ENCODE measurements at places on chromosomes 6 and 20.

DNA sequence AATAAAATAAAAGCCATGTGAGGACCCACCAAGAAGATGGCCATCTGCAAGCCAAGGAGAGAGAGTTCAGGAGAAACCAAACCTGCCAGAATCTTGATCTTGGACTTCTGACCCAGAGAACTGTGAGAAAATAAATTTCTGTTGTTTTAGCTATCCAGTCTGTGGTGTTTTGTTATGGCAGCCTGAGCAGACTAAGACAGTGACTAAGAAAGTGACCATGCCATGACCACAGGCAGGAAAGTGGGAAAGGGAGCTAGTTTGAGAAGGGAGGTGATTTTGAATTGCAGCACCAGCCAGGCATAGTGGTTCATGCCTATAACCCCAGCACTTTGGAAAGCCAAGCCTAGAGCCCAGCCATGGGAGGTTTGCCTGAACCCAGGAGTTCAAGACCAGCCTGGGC, 21.9 kb upstream of the C6orf62 start:
- no peak for DNase-seq

- no peak for DNase-seq
These were observed 12.1 kb upstream of the WTAP start for GRCh38 chr6:159715166-159715565.

DNA sequence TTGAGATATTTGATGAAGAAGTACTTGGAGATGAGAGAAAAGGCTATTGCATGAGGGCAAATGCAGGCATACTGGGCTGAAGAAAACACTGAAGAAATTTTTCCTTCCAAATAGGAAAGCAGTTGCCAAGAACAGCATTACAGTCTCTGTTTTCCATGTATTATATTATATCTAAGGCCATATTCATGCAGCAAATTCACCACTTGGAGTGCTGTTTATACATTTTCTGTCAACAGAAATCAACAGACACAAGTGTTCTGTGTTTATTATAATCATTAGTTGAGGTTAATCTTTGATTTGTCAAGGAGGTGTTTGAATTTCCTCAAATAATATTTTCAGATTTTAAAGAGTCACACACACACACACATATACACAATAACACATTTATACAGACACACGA, 268.8 kb upstream of the PLCB4 start:
- no peak for DNase-seq

- DNase-seq = no peak
These were observed 98.2 kb upstream of the NFATC2 start for GRCh38 chr20:51640743-51641142.

DNA sequence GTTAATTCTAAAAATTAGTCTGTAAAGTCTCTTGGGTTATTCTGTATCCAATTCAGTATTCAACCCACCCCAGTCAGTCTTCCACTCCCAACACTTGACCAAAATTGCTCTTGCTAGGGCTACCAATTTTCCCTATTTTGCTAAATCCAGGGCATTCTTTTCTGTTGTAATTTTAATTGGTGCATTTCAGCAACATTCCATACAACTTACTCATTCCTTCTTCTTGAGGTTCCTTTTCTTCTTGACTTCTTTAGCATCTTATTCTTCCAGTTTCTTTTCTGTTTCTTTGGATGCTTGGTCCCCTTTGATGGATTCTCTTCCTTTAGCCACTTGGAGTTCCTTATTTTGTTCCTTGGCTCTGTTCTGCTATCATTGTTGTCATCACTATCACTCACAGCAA, 11.2 kb upstream of the GRM1 start:
- DNase-seq = no peak

DNA sequence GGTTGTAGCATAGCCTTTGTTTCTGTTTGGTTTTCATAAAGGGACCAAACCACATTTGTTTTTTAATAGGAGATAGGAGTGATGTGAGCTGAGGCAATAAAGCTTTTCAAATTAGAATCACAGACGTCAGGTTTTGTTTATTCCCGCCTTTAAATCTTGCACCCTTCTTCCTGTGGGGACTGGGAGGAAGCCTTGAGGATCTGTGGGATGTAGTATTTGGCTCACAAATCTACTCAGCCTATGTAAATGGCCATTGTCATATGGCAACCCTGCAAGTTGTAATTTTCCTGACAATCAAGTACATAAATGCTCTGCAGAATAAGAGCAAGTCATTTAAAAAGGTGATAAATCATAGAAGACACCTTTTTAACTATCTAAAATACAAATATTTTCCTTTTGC, 110.4 kb downstream of the ADGRG6 start:
- DNase-seq = no peak

- no peak for DNase-seq
These were observed 3.2 kb downstream of the PCMT1 start for GRCh38 chr6:149752600-149753373.

DNA sequence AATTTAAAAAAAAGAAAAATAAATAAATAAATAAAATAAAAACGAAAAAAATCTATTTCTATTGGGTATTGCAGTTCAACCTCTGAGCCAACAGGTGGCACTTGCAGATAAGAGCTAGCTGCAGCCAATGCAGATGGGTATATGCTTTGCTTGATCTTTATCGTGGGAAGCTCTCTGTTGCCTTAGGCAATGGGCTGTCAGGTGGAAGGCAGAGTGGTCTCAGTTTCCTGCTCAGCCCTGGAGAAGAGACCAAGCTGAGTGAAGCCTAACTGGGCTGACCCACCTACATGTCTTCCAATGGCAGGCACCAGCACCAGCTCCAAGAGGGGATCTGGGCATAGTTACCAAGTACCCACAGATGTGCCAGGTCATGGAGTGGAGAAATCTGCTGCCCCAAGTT, 95.0 kb downstream of the AK9 start:
- DNase-seq = no peak

DNA sequence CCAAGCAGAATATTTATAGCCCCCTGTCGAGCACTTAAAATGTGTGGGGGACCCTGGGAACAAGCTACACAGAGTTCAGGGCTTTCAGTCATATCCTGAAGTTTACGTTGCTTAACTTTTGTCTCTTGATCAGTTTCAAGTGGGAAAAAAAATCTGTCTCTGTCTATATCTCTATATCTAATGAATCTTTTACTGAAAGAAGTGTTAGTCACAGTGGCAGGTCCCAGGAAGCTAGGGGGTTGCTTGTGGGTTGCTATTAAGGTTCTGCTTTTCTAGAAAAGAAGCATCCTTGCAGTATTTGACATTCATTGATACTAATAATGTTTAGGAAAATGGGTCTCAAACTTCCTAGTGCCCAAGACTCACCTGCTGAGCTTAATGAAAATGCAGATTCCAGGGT, 76.7 kb upstream of the CLDN20 start:
- DNase-seq = no peak

DNA sequence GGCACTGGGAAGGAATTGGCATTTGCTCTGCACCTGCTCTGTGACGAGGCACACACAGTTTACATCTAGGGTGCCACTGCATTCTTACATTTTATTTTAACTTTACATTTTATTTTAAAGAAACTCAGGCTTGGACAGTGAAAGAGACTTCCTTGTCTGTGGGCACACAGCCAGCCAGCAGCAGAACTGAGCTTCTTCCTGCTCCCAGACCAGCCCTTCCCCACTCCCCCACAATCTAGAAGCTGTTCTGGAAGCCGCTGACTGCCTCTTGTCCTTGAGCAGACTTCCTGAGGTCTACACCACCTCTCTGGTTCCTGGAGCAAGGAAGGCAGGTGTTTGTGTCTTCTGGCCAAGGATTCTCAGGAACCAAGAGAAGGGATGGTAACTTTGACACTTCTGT, 27.9 kb upstream of the CD93 start:
- peak; percentile 47 for DNase-seq

Measured in right hindlimb (tissue), 1 donor.